ENCODE measurements at places on chromosomes 7 and 10.
A peak's percentile ranks its signal among the peaks of the same experiment; 100 is the strongest.

GRCh38 chr10:18418541-18419215 lies 232.7 kb downstream of the NSUN6 start:
- DNase-seq, result no peak

- DNase-seq, result no peak
Measured at GRCh38 chr7:127021019-127021738, 231.6 kb downstream of the GRM8 start.

GRCh38 chr7:40656349-40656748 lies 521.5 kb downstream of the SUGCT start:
- DNase-seq, result no peak

GRCh38 chr10:89633484-89633883 lies 11.6 kb downstream of the PANK1 start:
- DNase-seq, result no peak

- DNase-seq, result no peak
Measured at GRCh38 chr7:90892213-90892612, 296.1 kb downstream of the CDK14 start.

DNA sequence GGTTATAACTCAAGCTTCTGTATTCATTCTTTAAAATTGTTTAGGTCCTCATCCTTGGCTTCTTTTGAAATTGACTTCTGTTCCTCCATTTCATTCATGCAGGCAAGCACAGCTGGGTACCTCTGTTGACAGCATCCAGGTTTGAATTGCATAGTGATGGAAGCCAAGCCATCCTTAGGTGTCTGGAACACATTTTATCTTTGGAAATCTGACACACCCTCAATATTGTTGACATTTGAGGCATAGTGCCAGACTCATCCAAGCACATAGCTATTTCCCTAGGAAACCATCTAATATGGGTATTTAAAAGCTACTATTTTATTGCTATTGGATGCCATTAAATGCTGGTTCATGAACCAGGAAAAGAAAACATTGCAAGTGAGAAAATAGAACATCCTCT lies 142.1 kb upstream of the PTPRZ1 start:
- no peak for DNase-seq

DNA sequence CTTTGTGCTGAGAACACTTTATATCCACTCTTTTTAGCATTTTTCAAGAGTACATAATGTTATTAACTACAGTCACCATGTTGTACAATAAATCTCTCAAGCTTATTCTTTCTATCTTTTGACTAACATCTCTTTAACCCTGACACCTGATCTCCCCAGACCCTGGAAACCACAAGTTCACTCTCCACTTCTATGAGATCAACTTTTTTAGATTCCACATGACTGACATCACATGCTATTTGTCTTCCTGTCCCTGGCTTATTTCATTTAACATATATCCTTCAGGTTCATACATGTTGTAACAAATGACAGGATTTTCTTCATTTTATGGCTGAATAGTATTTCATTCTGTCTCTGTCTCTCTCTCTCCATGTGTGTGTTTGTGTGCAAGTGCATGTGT lies 15.5 kb downstream of the SLC13A1 start:
- DNase-seq, result no peak

GRCh38 chr10:35824704-35825103 lies 182.6 kb upstream of the FZD8 start:
- DNase-seq, result no peak

DNA sequence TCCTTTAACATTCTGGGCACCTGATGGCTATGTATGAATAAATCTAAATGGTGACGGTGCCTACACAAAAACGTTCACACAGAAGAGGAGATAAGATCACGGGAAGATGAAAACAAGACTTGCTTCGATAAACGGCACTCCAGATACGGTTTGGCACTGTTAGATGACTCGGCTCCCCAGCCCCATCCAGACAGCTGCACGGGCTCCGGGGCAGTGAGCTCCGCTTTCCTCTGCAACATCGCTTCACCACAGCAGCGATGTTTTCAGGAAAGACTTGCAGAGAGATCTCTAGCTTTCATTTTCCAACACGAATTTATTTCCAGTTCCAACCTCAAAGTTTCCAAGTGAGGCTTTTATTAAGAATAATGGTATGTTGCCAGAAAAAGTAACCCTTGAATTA lies 132.1 kb downstream of the KLF6 start:
- no peak for DNase-seq

DNA sequence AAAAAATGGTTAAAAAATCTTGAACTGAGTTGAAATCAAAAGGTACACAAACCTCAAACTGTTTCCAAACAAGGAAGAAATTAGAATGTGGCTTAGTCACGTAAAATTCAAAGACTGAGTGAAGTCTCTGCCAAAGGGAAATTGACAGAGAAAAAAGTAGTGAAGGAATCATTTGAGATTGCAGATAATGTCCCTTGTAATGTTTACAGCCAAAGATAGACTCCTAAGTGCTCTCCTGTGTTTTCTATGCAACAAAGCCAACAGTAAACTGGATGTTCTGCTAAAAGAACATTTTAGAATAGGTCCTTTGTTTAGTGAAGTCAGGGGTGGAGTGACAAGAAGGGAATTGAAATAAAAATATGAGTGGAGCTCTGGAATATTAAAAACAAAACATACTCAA lies 117.9 kb downstream of the ITGA8 start:
- no peak for DNase-seq

- DNase-seq, result no peak
Measured at GRCh38 chr10:104046651-104047050, 39.0 kb downstream of the COL17A1 start.

DNA sequence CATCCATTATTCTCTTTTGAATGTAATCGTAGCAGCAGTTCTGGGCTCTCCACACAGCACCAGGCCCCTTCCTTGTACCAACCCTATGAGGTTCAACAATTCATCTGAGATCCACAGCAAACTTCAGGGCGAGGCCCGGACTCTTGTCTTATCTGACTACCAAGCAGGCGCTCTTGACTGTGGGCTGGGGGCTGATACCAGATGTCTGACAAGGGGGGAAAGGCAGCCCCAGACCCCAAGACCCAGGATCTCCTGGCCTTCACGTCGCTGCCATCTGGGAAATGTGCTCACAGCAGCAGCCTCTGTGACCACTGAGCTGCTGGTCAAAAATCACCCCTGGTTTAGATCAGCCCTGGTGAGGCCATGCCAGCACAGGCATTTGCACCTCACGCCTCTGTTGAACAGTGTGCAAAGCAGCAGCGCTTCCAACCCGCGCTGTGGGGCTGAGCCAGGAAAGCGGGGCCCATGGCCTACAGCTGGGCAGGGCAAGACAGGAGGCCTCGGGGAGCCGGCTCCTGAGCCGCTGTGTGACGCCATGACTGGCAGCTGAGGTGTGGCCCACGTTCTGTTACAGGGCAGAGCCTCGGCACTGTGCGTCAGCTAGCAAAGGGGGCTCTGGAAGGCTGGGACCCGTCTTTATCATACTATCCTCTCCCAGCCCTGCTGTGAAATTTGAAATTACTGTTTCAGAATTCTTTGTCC lies 143.9 kb downstream of the PAXIP1 start:
- DNase-seq, result no peak

- no peak for DNase-seq
Measured at GRCh38 chr10:33199731-33200232, 134.7 kb downstream of the NRP1 start.

DNA sequence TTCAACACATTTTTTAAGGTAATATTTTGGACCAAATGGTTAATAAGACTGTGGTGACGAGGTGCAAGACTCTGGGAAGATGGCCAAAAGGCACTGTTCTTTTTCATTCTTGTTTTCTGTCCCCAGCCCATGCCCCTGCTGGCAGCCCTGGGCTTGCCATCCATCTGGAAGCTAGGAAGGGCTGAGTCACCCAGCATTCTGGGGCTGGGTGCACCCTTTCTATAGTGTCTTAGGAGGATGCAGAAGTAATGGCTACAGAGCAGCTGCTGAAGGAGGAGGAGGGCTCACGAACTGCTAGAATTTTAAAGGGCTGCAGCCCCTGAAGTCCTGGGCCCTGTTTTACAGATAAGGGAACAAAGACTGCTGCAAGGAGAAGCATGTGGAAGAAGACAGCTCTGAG lies 42.8 kb upstream of the ZNF32 start:
- no peak for DNase-seq

GRCh38 chr7:43193893-43194292 lies 81.4 kb downstream of the HECW1 start:
- DNase-seq, result no peak

DNA sequence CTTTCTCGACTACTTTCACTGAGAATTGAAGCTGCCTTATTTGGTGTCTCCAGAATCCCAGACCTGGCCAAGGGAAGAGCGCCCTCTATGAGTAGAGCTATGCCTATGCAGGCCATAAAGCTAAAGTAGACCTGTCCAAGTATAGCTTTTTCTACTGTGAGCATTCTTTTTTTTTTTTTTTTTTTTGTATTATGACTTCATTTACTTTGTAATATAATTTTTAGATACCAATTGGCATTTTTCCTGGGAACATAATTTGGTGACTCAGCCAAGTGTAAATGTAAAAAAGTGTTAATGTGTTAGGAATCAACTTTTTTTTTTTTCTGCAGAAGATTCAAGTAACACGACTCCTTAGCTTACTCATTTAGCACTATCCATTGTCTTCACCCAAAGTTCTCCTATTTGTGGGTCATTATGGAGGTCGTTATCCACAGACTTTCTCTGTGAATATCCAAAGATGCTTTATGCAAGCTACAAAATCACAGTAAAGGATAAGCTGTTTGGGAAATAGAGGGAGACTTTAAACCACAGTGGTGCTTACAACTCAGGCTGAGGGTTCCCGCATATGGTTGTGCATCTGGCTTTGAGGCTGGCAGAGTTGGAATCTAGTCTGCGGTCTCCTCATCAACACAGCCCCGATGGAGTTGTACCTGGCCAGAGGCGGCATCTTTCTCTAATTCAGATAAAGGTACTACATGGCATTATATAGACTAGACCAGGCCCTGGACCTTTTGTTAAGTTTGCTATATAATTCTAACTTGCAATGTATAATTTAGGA lies 1040.2 kb upstream of the SORCS1 start:
- no peak for DNase-seq

DNA sequence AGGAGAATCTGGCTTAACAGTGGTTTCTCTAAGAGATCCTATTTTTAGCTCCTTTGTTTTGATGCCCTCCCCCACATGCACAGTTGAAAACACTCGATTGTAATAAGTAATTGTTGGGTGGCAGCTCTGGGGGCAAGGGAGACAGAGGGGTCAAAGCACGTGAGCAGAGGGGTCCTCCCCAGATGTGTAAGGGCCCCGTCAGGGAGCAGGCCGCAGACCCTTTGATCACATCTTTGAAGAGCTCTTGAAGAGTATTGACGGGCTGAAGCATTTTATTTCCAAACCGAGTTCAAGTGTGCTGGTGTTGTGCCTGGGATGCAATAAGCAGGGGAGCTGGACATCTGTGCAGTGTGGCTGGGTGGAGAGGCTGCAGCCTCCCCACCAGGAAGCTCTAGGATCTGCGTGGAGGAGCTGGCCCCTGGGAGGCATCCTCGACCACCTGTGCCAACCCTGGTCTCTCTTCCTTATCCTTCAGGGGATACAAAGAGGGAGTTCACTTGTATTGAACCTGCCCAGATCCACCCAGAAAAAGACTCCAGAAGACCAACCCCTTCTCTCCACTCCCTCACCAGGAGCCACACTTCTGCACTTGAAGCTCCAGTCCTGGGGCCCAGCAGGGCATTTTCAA lies 473.0 kb upstream of the MGMT start:
- DNase-seq, result no peak

GRCh38 chr10:66604195-66604594 lies 321.6 kb upstream of the LRRTM3 start:
- no peak for DNase-seq

- DNase-seq, result no peak
Measured at GRCh38 chr7:87414794-87415188, 60.7 kb downstream of the ABCB4 start.

GRCh38 chr10:117720931-117721835 lies 178.6 kb downstream of the EMX2 start:
- no peak for DNase-seq

GRCh38 chr10:79098596-79099015 lies 29.8 kb downstream of the ZMIZ1 start:
- no peak for DNase-seq

GRCh38 chr10:570628-571163 lies 118.8 kb downstream of the DIP2C start:
- DNase-seq, result no peak

DNA sequence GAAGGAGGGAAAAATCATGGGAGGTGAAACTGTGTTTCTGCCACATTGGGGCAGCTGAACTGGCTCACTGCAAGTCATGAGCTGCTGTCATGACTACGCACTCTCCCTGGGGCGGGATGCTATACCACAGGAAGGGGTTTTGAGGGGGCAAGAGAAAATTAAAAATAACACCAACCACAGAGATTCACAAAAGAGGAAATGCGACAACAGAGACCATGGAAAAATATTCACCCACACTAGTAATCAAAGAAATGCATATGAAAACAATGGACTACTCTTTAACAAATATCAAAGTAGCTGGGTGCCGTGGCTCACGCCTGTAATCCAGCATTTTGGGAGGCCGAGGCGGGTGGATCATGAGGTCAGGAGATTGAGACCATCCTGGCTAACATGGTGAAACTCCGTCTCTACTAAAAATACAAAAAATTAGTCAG lies 65.2 kb upstream of the TM9SF3 start:
- DNase-seq, result no peak

DNA sequence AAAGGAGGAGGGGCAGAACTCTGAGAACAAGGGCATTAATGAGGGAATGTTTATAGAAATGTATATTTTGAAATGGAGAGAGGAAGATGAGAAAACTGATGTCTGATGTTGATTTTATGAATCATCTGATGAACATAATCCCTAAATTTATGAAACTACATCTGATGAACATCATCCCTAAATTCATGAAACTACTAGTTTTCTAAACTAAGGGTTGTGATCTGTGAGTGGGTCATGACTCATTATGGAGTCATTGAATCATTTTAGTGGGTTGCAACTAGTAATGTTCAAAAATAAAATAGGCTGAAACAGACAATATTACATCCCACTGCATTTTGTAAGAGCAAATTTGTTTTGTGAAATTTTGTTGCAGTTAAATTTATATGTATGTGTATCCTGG lies 442.6 kb upstream of the TEX47 start:
- DNase-seq, result no peak

DNA sequence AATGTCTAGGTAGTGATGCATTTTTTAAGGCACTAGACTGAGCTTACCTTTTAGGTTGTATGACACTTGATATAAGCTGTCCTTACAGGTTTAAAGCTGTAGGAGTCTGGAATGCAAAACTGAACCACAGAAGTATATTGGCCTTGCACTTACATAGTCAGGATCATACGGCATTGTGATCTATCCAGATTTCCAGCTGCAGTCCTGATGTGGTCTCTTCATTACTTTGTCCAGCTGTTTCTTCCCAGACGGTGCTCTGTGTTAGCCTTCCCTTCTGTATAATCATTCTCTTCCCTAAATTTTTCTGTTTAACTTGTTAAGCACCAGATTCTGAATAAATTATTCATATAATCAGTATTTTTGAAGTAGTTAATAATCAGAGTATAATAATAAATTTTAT lies 67.1 kb downstream of the AUTS2 start:
- DNase-seq, result no peak

GRCh38 chr10:113216102-113216501 lies 266.1 kb downstream of the TCF7L2 start:
- DNase-seq, result no peak

- DNase-seq, result no peak
Measured at GRCh38 chr7:158944195-158944594, 87.8 kb downstream of the DYNC2I1 start.

- peak; percentile 22 for DNase-seq
Measured at GRCh38 chr10:132836832-132837540, 51.0 kb upstream of the NKX6-2 start.

Data from activated T-cell treated with anti-CD3 and anti-CD28 coated beads for 4 hours (primary cell).